HFFc6 (cell line): ENCODE measurements at places on chromosomes 13 and 19. TPM values are rescaled to one million over a fixed set of nuclear protein-coding genes. Genes with fewer than 3 reads are reported as not detected.
A peak's percentile ranks its signal among the peaks of the same experiment; 100 is the strongest.

GRCh38 chr19:2329149-2329478 lies 630 bp downstream of the SPPL2B start:
- no peak for DNase-seq

DNA sequence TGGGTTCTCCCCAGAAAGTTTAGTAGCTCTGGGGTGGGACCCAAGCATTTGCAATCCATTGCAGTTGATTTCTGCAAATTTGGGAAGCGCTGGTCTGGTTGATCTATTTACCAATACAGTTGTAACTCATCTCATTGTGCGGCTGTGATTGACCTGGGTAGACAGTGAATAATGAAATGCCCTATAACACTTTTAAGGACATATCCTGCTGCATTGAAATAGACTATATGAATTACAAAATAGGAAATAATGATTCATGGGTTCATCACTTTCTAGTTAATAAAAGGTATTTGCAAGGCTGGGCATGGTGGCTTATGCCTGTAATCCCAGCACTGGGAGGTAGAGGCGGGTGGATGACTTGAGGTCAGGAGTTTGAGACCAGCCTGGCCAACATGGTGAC lies 59.0 kb upstream of the FARP1 start:
- DNase-seq, result peak; percentile 40

- DNase-seq, result no peak
Measured at GRCh38 chr13:90857921-90858320, 489.6 kb upstream of the MIR17HG start.

- DNase-seq, result no peak
Measured at GRCh38 chr19:14416817-14417231, 2.3 kb downstream of the DDX39A start.

GRCh38 chr13:111858571-111858970 lies 208.4 kb upstream of the SOX1 start:
- DNase-seq, result no peak

- DNase-seq, result no peak
Measured at GRCh38 chr19:57759096-57759495, 10.4 kb upstream of the ZNF586 start.

DNA sequence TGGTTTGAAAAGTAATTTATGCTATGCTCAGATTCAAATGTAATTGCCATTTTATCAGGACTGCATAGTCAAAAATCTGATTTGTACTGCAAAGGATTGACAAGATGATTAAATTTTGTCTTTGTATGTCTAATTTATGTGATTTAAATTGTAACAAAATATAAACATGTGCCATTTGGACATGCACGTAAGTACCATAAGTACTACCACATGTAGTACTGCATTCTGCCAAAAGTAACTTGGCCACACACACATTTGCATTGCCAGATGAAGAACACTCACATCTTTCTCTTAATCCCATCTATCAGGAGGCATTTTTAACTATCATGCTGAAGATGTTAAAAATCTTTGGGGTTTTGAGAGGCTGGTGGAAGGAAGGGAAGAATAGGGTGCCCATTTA lies 133.3 kb downstream of the KLF12 start:
- DNase-seq, result no peak

GRCh38 chr13:112626124-112626523 lies 38.2 kb upstream of the TUBGCP3 start:
- no peak for DNase-seq

DNA sequence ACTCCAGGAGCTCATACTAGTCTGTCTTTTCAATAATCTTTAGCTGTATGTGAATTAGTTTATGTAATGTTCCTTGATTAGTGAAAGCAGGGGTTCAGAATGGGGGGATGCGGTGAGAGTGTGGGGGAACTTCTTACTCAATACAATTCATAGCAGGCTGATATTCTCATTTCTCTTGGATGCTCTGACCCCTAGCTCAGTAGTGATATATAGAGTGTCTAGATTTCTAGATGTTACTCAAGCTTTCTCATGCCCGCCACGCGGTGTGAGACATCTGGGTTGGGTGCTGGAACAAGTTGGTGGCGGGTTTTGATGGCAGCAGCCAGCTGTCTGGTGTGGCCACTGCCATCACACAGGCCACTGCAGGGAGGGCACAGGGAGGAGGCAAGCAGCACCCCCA lies 39.3 kb upstream of the FLT1 start:
- no peak for DNase-seq

GRCh38 chr13:23889615-23890607 lies 711 bp upstream of the MIPEP start:
- no peak for DNase-seq

DNA sequence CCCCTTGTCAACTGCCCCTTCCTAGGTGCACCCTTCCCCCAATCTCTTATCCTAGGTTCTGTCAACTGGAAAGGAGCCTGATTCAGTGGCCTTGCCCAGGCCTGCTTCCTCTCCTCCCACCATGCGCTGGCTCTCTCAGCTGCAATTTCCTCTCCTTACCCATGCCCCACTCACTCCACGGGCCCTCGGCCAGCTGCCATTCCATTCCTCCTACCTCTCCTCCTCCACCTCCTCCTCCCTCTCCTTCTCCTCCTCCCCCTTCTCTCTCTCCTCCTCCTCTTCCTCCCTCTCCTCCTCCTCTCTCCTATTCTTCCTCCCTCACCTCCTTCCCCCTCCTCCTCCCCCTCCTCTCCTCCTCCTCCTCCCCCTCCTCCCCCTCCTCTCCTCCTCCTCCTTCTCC lies 9.6 kb upstream of the TIMM44 start:
- peak; percentile 31 for DNase-seq

- peak; percentile 15 for DNase-seq
Measured at GRCh38 chr19:5369962-5370367, 29.4 kb upstream of the PTPRS start.

GRCh38 chr19:52622261-52622660 lies 15.9 kb downstream of the ZNF83 start:
- no peak for DNase-seq

DNA sequence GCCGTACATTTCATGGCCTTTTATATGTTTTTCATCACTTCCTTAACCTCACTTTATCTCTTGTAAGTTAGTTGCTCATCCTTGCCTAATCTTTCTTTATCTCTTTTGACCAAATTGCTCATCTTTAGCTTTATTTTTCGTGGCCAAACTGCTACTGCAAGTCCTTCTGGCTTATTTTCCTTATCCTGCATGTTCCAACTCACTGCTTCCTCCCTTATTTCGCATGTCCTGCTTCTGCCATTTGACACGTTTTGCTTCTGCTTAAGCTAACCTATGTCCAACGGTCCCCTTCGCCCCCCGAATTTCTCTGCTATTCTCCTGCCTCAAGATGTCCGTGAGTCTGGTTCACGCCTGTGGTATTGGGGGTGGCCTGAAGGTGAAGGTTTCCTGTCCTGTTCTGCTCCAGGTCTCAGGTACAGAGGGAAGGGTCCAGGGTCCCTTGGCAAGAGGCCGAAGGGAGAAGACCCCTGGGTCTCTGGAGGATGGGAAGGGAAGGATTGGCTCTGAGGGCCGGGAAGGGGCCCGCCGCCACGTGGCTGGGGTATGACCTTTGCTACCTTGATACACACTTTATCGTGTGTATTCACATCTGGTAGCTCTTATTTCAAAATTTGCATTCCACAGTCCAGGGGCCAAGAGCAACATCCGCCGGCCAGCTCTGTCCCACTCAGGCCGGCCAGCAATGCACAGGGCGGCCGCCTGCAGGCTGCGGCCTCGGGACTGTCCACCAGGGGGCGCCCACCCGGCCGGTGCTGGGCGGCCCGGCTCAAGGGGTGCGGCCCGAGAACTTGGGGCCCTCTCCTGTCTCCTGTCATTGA lies 2.9 kb upstream of the C19orf85 start:
- peak; percentile 53 for DNase-seq

GRCh38 chr13:54927538-54927937 lies 1898.9 kb downstream of the OLFM4 start:
- DNase-seq, result no peak

GRCh38 chr13:30698488-30699005 lies 36.8 kb upstream of the ALOX5AP start:
- DNase-seq, result no peak

- peak; percentile 44 for DNase-seq
Measured at GRCh38 chr13:40974460-40975407, 44.4 kb downstream of the ELF1 start.

DNA sequence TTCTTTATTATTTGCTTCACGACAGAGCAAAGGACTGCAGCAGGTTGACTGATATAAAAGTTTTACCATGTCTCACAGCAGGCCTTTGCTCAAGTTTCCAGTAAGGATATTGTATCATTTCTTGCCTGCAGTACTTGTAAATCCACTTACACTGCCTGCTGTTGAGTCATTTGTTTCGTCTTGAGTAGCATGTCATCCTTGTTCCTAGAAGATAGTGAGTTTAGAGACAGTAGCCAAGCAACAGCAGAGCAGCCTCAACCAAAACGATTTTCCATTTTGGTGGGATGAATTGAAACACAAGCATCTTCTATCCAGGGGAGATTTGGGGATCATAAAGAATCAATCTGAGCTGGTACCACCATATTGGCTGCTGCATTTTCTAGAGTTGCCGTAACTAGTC lies 24.0 kb upstream of the ALOX5AP start:
- peak; percentile 63 for DNase-seq

GRCh38 chr13:24784319-24784718 lies 20.4 kb downstream of the RNF17 start:
- no peak for DNase-seq

- no peak for DNase-seq
Measured at GRCh38 chr13:76672420-76672819, 213.8 kb downstream of the KCTD12 start.

DNA sequence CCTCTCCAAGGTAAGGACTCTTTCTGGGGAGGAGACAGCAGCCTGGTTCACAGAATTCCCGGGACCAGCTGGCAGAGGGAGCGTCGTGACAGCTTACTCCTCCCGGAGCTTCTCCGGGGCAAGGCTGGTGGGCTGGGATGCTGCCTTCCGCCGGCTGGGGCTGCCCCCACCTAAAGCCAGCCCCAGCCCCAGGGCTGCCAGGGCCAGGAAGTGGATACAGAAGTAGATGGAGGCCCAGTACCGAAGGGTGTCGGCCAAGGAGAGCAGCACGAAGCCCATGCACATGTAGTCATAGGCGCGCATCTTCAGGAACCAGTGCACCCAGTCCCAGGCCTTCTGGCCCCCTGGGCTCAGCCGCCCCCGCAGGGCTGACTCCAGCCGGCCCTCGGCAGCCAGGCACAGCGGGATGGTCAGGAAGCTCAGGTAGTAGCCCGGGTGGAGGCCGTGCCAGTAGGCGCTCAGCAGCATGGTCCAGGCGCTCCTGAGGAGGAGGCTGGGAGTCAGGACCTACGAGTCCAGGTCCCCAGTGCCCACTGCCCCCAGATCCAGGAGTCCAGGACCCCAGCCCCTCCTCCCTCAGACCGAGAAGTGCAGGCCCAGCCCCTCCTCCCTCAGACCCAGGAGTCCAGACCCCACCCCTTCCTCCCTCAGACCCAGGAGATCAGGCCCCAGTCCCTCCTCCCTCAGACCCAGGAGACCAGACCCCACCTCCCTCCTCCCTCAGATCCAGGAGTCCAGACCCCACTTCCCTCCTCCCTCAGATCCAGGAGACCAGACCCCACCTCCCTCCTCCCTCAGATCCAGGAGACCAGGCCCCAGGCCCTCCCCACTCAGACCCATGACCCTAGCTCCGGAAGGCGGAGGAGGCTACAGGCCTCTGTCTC lies 1.2 kb upstream of the TMC4 start:
- no peak for DNase-seq

DNA sequence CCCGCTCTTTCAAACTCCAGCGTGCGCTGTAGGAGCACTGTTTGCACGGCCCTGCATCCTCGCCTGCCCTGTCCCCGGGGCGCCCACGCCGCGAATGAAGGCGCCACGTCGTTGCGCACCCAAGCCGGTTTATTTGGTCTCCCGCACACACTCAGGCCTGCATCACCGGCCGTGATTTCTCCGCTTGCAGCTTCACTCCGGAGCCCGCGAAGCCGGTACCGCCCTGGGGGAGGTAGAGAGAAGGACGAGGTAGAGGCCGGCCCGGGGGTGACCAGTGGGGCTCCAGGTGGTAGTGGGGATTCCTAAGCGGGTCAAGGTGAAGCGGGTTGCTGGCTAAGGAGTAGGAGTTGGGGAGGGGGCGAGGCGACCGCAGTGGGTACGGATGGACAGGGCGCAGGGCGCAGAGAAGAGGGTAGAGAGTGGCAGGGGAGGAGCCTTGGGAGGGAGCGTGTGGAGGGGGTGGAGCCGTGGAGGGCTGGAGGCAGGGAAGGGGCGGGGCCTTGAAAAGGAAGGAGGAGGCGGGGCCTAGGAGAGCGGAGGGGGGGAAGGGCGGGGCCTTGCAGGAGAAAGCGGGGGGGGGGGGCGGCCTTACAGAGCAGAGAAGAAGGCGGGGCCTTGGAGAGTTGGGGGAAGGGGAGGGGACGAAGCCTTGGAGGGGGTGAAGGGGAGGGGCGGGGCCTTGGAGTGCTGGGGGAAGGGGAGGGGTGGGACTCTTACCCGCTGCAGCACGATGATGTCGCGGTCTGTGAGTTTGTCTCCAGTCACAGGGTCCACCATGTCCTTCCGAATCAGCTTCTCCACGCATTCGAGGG lies 24.6 kb downstream of the NOSIP start:
- DNase-seq, result no peak

GRCh38 chr19:47240996-47241918 lies 10.3 kb upstream of the BBC3 start:
- peak; percentile 52 for DNase-seq

GRCh38 chr13:60174113-60174512 lies 10.4 kb upstream of the DIAPH3 start:
- no peak for DNase-seq

DNA sequence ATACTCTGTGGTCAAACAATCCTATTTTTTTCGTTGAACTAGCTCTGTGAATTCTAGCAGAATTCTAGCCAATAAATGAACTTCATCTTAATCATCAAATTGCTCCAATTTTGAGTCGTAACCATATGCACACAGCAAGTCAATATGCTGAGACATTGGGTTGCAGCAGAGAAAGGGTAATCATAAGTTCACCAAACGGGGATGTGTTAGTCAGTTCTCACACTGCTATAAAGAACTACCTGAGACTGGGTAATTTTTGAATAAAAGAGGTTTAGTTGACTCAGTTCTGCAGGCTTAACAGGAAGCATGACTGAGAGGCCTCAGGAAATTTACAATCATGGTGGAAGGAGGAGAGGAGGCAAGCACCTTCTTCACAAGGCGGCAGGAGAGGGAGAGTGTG lies 67.7 kb upstream of the ABCC4 start:
- no peak for DNase-seq

ATP1A3 gene
- 0.14 to 0.66 TPM (median 0.18 TPM) in 3 replicates for total RNA-seq

S1PR4 gene
- not detected in 2 replicates for total RNA-seq

DPRX gene
- total RNA-seq, result not detected in 3 replicates

PLA2G4C gene
- total RNA-seq, result 4.4 to 5.9 TPM (median 4.7 TPM) in 3 replicates

PDE4C gene
- not detected in 3 replicates for total RNA-seq

NXNL1 gene
- total RNA-seq, result not detected in 3 replicates

MAST3 gene
- total RNA-seq, result 13.1 to 15.4 TPM (median 13.5 TPM) in 3 replicates

DCAF15 gene
- 19.9 to 32.2 TPM (median 26.5 TPM) in 3 replicates for total RNA-seq

TMEM86B gene
- total RNA-seq, result 1.8 to 2.9 TPM (median 2.1 TPM) in 3 replicates
